ENCODE measurements at places on chromosomes 13 and 19. TPM values are rescaled to one million over a fixed set of nuclear protein-coding genes. Genes with fewer than 3 reads are reported as not detected.
A peak's percentile ranks its signal among the peaks of the same experiment; 100 is the strongest.

- DNase-seq: no peak
These were observed 23.4 kb downstream of the RASL11A start for GRCh38 chr13:27293873-27294515.

DNA sequence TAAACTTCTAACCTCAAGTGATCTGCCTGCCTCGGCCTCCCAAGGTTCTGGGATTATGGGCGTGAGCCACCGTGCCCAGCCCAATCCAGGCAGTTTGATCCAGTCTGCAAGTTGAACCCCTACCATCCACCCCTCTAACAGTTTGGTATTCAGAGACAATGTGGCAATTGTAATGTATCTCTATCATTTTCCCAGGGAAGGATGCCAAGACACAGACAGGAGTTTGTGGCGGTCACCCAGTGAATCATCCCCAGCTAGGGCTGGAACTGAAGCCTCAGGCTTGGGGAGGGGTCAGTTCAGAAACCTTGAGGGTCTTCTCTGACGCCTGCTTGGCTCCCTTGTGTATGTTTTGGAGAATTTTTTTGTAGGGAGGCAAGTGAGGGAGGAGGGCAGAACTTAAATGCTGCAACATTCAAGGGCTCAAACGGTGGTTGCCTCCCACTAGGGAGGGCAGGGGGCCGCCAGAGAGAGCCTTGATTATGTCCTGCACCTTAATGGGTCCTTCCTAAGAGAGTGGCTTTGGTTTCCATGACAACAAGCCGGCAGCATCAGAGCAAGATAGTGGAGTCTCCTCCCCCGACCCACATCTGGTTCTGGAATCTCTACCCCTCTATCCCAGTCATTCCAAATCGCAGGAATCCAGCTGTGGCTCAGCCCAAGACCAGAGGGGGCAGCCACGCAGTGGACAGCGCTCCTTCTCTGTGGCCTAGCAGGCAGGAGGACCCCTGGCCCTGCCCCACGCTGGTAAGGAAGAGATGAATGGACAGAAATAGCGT, 14.9 kb upstream of the FEM1A start:
- DNase-seq: no peak

- DNase-seq: no peak
These were observed 15.7 kb downstream of the FEM1A start for GRCh38 chr19:4807188-4807587.

ZIM2 gene
- 6.0 TPM for total RNA-seq

FFAR2 gene
- total RNA-seq: 0.21 TPM

DNA sequence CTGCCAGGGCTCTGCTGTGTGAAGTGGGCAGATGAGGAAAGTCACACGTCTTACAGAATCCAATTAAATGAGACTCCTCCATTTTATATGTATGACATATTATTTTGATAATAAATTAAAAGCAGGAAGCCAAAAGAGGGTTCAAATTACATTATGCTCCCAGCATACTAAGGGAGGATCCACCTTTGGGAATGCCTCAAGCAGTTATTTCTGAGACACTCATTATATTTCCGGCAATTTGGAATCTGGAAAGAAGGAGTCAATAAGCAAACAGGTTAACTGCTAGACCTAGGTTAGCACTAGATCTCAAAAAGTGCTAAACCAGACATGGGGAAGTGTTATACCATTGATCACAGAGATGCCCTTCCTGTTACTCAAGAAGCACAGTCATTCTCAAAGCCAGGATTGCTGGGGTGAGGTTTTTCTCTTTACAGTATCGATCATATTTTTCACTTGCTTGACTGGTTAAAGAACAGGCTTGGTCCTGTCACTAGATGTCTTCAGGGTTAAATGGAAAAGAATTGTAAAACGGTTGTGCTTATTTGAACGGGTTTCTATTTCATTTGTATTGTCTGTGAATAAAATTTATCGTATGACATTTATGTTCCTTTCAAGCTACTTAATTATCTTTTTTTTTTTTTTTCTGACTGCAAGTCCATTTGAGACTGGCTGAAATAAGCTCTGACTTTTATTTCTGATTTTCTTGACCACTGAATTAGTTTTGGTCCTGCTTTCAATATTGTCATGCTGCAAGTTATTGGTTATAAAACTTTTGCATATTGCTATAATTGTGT, 523.2 kb downstream of the KLF12 start:
- no peak for DNase-seq

ZNF600 gene
- 14.5 TPM for total RNA-seq

- DNase-seq: no peak
These were observed 12.7 kb downstream of the SUGT1 start for GRCh38 chr13:52665325-52665724.

GRCh38 chr13:110771194-110771593, 57.7 kb downstream of the ING1 start:
- DNase-seq: peak; percentile 31

NLRP4 gene
- not detected for total RNA-seq

GRCh38 chr19:3931041-3931440, 1.8 kb upstream of the NMRK2 start:
- DNase-seq: no peak

DNA sequence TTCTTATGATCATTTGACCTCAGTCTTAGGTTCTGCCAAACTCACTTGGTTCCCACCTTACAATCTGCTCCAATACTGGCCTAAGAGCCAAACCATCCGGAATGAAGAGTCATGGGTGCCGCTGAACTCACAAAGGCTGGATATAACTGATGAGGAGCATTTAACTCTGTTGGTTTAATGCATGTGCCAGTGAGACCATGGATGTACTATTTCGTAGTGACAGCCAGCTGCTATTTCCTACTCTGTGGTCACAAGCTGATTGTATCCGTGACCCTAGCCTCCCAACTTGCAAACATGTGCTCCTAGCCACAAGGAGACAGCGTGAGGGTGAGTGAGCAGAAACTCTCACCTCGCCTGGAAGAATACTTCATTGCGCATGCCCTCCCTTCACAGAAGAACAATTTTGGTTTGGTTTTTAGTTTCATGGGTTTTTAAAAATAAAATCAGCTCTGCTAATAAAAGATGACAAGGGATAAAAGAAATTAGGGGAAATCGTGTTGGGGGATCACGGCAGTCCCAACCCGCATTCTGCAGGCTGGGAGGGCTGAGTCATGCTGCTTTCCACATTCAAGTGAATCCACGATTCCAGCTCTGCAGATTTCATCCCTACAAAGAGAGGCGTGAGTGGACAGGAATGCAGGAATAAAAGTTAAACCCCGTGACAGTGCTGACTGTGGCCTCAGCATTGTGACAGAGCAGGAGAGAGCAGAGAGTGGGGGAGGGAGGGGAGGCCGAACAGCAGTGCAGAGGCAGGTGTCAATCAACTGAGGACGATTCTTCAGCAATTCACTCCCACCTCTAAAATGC, 66.8 kb upstream of the RAP2A start:
- peak; percentile 50 for DNase-seq

- no peak for DNase-seq
These were observed 86.7 kb upstream of the GPR12 start for GRCh38 chr13:26847281-26847680.

GRCh38 chr13:102012299-102013293, 389.3 kb downstream of the FGF14 start:
- no peak for DNase-seq

DNA sequence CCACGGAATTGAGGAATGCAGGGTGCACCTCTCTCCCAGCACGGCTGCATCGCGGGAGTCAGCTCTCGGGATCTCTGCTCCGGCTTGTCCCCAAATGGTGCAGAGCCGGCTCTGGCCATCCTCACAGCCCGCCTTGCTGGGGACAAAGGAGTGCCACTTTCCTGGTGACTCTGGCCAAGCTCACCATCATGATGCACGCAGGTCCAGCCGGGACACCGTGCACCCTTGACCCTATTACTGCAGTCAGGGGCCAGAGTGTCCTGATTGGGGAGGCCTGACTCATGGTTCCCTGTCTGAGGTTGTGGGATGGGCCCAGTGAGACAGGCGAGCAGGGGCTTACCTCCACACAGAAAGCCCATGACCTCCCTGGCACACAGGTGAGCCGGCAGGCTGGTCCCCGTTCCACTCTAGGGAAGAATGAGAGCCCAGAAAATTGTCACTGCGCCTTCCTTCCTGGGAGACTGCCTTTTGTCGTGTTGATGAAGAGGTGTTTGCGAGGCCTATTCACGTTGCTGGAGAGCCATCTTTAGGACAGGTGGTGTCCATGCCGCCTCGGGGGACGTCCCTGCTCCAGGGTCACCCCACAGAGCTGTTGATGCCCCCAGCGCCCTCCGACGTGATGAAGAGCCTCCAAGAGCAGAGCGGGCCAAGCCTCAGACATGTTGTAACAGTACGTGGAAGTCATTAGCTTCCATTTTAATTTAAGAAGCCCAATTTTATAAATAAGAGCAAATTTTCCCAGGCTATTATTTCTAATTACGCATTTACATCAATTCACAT, 18.5 kb upstream of the VSTM2B start:
- no peak for DNase-seq

DNA sequence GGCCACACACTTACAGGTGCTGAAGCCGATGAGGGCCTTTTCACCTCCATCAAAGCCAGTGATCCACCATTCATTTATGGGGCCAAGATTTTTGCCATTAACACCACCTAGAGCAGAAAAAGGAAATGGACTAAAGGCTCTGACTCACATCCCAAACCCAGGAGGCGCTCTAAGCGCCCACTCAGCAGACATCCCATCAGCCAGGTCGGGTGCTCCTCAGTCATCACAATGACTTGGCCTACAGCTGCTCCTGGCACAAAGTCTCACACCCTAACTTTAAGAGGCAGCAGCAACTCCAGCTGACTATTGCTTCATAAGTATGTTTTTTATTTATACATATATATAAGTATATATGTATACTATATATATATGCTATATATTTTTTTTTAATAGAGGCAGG, 36.1 kb upstream of the EIF3G start:
- DNase-seq: no peak

GRCh38 chr13:50691681-50692263, 151.7 kb downstream of the DLEU7 start:
- no peak for DNase-seq

LSR gene
- 20.0 TPM for total RNA-seq

GIPC3 gene
- total RNA-seq: 0.07 TPM

DNA sequence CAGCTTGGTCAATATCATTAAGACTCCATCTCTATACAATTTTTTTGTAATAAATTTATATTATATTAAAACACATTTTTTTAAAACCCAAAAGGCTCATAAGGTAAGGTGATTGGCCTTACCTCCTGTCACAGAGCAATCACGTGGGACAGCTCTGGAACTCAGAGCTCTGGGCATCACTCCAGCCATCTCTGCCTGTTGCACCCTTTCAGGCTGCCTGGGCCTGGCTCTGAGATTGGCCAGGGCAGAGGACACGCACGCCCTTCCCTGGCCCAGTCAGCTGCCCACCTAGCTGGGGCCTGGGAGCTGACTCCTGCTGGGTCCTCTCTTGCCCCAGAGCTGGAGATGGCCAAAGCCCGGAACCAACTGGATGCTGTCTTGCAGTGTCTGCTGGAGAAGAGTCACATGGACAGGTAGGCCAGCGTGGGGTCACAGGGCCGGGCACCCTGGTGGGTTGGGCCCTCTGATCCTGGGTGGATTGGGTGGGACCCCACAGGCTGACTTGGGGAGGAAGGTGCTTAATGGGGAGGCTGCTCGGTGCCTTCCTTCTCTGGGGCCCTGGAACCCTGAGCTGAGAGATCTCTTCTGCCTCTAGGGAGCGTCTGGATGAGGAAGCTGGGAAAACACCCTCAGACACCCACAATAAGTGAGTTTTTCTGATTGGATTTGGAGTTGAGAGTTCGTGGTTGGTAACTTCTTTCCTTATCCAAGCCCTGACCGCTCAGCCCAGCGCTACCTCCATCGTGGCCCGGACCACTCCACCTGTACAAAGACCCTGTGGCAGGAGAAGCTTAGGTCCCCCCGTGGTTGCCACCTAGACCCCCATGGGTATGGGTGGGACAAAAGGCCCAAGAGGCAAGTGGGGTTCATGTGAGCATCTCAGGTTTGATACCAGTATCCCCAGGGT, 3.7 kb downstream of the LIN37 start:
- no peak for DNase-seq

- DNase-seq: no peak
These were observed 49.5 kb upstream of the SIN3B start for GRCh38 chr19:16779539-16780163.

Data from uterus (tissue), 4 donors.